ENCODE measurements at places on chromosomes 7 and 10.

GRCh38 chr7:2760098-2760889 lies 72.3 kb downstream of the AMZ1 start:
- no peak for DNase-seq

GRCh38 chr7:158537516-158537882 lies 50.1 kb downstream of the PTPRN2 start:
- DNase-seq, result no peak

- DNase-seq, result no peak
Observed at GRCh38 chr10:80501381-80501912, 36.3 kb upstream of the SH2D4B start.

DNA sequence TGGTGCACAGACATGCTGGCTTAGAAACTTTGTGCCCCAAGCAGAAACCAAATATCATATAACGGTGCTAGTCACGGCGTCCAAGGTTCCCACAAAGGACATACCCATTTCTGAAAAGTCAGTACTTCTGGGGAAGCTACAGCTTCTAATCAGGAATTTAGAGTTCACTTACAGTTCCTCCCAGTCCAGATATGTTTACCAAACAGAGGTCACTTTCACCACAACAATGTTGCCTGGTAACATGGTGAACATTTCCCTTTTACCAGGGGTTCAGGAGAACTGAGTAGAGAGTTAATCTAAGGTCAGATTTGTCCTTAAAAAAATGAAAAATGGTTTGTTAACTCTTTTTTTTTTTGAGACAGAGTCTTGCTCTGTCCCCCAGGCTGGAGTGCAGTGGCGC lies 265.9 kb upstream of the MKLN1 start:
- no peak for DNase-seq

DNA sequence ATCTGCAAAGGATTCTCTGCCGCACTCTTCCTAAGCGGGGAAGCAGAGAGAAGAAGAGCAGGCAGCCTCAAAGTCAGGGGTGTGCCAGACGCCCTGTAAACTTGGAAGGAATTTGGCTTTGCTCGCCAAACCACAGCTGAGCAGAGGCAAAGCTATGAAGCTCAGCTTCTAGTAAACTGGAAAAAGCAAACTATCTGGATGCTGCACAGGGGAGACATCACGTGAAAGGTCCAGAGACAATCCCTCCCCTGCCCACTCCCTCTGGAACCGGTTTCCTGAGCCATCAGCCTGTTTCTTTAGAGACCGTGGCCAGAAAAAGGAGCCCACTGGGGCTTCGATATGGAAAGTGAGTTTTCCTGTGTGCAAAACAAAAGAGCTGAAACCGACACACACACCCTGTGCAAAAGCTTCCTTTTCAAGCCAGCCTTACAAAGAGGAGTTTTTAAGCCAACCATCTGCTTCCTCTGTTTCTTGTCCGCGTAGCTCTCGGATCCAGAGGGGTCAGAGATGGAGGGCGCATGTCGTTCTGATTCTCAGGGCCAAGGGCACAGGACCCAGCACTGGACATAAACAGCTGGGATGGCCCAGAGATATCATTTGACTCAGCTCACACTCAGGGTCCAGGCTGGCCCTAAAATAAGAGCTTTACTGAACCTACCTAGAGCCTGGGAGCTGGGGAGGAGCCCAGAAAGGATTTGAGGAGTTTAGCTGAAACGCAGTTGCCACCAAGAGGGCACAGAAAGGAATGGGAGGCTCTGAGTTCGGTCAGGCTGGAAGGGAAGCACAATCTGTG lies 58.2 kb upstream of the DNAAF5 start:
- peak; percentile 61 for DNase-seq

DNA sequence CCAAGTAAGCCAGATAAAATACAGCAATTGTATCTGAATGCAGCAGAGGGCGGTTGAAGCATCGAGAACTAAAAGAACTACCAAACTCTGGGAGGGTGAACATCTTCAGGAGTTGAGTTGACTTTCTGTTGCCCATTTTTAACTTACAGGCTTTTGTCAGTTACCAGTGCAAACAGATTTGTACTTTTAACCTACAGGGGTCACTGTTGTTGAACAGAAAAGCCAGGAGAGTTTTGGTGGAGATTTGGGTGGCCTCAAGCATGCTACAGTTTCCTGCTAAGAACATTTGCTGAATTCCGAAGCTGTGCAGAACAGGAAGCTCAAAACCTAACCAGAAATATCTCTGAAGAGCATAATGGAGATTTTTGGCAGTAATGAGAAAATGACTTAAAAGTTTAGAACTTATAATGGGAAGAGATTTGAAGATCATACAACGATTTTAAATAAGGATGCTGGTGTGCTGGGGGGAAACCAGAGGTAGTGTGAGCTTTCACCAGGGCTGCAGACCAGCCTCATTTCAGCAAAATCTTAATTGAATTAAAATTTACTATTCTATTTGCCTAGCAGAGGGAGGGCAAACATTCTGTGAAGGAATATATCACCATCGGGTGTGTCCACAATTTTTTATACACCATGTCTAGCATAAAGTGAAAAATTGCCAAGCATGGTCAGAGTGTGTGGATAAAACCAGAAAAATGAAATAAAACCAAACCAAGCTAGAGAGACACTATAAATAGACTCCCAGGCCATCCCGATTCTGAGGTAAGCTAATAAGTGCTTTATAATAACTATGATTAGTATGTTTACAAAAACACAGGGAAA lies 208.6 kb upstream of the CCDC6 start:
- DNase-seq, result no peak

DNA sequence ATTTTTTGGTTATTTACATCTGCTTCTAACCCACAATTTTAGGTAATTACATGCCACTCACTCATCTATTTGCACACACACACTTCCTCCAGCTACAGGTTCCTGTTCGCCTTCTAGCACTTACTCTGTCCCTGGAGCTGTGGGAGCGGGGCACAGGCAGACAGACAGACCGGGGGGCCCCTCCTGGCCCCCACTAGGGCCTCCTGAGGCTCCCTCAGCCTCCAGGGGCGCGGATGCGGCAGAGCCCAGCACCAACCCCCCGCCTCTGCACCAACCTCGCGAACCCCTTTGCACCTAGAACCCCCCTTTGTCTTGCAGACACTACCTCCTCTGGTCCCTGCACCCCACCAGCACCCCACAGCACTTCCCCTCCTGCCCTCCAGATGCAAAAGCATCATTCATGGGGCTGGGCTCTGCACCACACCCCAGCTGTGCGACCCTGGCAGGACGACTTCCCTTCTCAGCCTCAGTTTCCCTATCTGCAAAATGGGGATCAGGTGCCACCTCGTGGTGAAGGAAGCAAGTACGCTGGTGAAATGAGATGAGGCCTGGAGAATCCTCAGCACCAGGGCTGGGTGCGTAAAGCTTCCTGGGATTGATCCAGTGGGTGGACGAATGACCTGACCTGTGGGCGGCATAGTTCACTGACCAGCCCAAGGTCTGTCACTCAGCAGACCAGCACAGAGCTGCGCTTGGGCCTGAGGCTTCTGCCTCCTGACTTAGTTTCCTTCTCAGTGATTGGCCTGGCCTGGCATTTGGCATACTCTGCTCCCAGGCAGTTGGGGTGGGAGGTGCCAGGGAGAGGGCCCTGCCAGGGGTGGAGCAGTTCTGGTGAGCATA lies 37.9 kb downstream of the ELFN1 start:
- no peak for DNase-seq

- DNase-seq, result no peak
Observed at GRCh38 chr7:158322616-158323530, 264.8 kb downstream of the PTPRN2 start.

- no peak for DNase-seq
Observed at GRCh38 chr7:18402488-18403183, 92.9 kb upstream of the HDAC9 start.

GRCh38 chr10:74024600-74024999 lies 26.7 kb downstream of the VCL start:
- DNase-seq, result no peak

DNA sequence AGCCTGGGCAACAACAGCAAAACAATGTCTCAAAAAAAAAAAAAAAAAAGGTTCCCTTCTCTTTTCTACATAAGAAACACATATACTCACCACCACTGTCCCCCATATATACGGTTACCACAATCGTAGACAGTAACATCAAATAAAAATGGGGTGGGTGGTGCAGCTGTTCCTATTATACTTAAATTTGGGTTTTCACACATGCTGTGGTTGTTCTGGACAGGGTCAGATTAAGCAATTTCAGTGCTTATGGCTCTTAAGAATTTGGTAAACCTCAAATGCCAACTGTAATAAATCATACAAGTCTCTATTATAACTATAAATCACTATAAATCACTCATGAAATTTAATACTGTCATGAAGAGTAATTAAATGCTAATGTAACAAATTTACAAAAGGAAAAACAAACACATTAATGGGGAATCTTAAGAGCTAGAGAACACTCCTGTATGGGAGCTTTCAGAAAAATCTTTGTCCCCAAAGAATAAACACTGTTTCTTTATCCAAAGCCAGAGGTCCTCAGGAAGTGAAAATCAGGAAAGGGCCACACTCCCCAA lies 143.6 kb downstream of the GLI3 start:
- no peak for DNase-seq

- no peak for DNase-seq
Observed at GRCh38 chr10:66996996-66997395, 71.2 kb downstream of the LRRTM3 start.

DNA sequence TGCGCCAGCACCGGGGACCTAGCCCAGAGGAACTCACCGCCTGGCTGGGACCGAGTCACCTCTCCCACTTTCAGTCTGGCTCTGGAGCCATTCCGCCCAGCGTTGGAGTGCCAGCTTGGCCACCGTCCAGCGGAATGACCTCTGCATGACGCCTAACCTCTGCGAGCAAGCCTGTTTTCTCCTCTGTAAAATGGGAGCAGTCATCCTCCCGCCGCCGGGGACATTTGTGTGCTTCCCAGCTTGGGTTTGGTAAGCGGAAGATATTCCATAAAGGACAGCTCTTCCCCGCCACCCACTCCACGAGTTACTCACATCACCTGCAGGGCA lies 1.3 kb upstream of the ZCCHC24 start:
- no peak for DNase-seq

DNA sequence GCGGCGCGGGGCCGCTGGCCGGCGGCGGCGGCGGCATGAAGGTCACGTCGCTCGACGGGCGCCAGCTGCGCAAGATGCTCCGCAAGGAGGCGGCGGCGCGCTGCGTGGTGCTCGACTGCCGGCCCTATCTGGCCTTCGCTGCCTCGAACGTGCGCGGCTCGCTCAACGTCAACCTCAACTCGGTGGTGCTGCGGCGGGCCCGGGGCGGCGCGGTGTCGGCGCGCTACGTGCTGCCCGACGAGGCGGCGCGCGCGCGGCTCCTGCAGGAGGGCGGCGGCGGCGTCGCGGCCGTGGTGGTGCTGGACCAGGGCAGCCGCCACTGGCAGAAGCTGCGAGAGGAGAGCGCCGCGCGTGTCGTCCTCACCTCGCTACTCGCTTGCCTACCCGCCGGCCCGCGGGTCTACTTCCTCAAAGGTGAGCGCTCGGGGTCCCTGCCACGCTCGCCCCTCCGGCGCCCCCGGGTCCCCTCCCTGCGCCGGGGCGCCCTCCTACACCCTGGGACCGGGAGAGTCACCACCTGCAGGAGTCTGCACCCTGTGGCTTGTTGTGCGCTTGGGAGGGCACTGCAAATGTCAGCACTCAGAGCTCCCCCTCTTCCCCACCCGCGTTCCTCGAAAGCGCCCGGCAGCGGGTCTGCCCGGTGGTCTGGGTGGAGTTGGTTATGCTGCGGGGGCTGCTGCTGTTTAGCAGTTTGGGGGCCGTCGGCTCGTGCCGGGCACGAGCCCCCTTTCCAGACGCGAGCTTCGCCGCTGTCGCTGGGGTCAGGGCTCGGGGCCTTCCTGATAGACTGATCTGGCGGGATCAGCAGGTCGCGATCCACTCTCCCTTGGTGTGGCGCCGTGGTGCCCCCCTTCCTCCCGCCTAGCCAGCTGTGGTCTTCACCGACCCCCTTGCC lies 627 bp downstream of the DUSP5 start:
- no peak for DNase-seq

GRCh38 chr10:4234661-4235060 lies 449.7 kb upstream of the KLF6 start:
- no peak for DNase-seq

DNA sequence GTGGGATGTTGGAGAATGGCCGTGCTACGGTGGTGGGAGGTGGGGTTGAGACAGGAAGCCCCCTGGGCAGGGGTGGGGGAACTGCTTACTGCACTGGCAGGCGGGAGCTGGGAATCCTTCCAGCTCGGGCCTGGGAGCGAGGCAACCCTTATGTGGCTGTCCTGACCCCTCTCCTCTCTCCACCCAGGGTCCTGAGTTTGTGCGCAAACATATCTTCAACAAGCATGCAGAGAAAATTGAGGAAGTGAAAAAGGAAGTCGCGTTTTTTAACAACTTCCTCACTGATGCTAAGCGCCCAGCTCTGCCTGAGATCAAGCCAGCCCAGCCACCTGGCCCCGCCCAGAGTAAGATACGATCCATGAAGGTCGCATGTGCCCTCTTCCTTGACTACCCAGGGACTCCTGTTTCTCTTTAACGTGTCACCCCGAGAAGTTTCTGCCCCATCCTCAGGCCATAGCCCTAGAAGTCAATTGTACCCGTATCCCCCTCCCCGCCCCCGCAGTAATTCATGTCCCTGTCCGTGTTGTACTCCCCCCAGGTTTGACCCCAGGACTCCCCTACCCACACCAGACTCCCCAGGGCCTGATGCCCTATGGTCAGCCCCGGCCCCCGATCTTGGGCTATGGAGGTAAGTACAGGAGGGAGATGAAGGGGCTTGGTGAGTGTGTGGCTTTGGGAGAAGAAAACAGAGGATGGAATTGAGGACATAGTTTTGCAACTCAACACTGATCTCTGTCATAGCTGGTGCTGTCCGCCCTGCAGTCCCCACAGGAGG lies 1.8 kb downstream of the UFSP1 start:
- DNase-seq, result no peak

Data from GM04503 (cell line).